ENCODE measurements at places on chromosomes 4 and X. TPM values are rescaled to one million over a fixed set of nuclear protein-coding genes. Genes with fewer than 3 reads are reported as not detected.

DNA sequence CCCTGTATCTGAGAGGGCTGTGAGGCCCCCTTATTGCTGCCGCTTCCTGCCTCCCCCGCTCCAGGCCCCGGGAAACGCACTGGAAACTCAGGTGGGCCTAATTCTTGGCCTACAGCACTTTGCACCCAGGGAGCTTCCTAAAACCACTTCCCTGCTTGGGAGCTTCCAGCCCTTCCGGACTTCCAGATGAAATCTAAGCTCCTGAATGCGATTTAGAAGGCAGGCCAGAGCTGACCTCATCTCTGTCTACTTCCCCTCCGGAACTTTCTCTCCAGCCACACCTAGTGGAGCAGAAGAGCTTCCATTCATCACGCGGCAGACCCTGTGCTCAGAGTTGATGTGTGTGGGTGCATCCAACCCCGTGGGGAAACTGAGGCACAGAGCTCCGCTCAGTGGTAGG is 84.2 kb downstream of the SORCS2 start:
- no peak overlapping the region for H3K4me3 ChIP-seq
- H3K4me1 ChIP-seq: no peaks in the 10 kb centered on the region
- no peaks in the 10 kb centered on the region for H3K36me3 ChIP-seq
- DNase-seq: no peak

GRCh38 chrX:16114611-16115010 is 8.8 kb upstream of the GRPR start:
- no peaks in the 10 kb centered on the region for H3K4me1 ChIP-seq
- H3K27me3 ChIP-seq: no peaks in the 10 kb centered on the region
- no peak overlapping the region for H3K27ac ChIP-seq
- H3K4me3 ChIP-seq: no peak overlapping the region
- no peak for DNase-seq

Gene SLC10A3
- total RNA-seq: 17.6 TPM

DNA sequence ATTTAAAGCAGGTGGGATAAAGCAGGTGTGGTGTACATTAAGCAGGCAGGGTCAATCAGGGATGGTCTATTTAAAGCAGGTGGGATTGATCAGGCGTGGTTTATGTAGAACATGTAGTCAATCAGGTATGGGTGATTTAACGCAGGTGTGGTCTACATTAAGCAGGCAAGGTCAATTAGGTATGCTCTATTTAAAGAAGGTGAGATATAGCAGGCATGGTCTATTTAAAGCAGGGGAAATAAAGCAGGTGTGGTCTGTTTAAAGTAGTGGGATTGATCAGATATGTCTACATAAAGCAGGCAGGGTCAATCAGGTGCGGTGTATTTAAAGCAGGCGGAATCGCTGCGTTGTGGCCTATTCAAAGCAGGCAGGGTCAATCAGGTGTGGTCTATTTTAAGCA is 88.6 kb upstream of the MXRA5 start:
- H3K36me3 ChIP-seq: no peaks in the 10 kb centered on the region
- no peaks in the 10 kb centered on the region for H3K4me1 ChIP-seq
- no peak overlapping the region for H3K4me3 ChIP-seq
- H3K27me3 ChIP-seq: no peaks in the 10 kb centered on the region
- no peak for DNase-seq

- no peak overlapping the region for H3K27ac ChIP-seq
- 0 out of 2 replicates have a peak, but pooled peaks cover 4% of the 10 kb centered on the region for H3K4me1 ChIP-seq
- H3K4me3 ChIP-seq: no peak overlapping the region
These were observed 58.2 kb downstream of the TBC1D9 start for GRCh38 chr4:140697709-140698560.

DNA sequence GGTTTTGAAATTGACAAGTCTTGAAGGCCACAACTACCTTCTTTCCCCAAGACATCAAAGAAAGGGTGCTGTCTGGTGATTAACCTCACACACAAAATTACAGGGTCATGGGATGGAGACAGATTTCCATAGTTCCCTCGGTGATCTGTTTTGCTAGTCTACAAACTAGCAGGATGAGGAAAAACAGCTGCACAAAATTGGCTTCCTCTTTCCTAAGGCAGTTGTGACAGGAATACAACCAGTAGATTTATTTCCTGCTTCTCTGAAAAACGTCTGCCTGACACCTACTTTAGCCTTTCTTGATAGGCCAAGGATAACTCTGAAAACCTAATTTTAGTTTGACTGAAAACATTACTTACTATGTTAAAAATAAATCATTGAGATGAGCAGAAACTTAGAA is 39.6 kb downstream of the DKK2 start:
- H3K27ac ChIP-seq: no peak overlapping the region
- no peaks in the 10 kb centered on the region for H3K36me3 ChIP-seq
- no peak for DNase-seq

Gene CCDC158
- not detected for total RNA-seq

All from GM23338 (cell line).